ENCODE measurements at places on chromosomes 6 and 20.

GRCh38 chr20:23005776-23006175 lies 29.3 kb upstream of the SSTR4 start:
- no peak for DNase-seq

DNA sequence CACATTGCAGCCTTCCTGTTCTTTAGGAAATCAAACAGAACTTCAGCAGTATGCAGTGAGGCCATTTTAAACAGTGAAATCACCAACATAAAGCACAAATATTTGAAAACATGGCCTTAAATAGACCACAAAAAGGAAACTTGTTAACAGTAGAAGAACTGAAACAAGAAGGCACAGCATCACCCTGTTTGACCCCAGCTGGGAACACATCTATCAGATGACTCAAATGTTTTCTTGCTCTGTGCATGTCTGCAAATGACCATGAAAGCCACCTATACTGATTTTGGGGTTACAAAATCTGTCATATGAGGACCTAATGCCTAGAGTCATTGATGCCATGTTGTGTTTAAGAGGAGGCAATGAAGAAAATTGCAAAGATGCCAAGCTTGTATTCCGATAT lies 123.8 kb upstream of the ADGRF1 start:
- no peak for DNase-seq

- DNase-seq, result no peak
These were observed 32.0 kb upstream of the SUMO4 start for GRCh38 chr6:149368065-149368464.

GRCh38 chr6:71474942-71475341 lies 186.3 kb downstream of the OGFRL1 start:
- DNase-seq, result no peak

GRCh38 chr20:5024982-5025381 lies 23.7 kb upstream of the SLC23A2 start:
- no peak for DNase-seq

DNA sequence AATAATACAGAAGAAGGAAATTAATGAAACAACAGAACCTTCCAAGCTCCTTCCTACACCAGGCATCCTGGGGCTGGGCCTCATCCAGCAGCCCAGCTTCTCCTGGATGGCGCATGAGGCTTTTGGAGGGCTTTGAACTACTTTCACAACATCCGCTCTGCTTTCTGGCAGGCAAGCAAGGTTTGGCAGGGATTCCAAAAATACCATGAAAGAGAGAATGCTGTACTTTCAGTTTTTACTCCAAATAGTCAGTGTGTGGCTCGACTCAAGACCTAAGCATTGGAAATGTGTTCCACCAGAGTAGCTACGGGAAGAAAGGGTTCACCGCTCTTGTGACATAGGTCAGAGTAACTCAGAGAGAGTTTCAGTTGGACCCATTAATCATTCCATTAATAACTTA lies 125.4 kb downstream of the OPRM1 start:
- DNase-seq, result no peak

DNA sequence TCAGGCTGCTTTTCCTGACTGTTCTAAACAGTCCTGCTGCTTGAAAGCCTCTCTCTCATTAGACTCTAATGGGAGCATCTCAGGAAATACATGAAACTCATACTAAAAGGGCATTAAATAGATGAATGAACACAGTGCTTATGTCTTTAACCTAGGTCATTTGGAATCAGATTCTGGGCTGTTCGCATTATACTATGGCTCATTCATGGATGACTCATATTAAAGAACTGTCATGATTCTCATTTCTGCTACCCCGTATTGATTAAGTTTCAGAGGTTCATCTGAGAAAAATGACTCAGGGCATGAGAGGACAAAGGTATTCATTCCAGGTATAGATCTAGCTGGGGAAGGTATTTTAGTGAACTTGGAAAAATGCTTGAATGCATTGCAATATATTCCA lies 335.5 kb downstream of the GJA1 start:
- no peak for DNase-seq

- DNase-seq, result no peak
These were observed 64.6 kb upstream of the GMDS start for GRCh38 chr6:2310042-2310441.

DNA sequence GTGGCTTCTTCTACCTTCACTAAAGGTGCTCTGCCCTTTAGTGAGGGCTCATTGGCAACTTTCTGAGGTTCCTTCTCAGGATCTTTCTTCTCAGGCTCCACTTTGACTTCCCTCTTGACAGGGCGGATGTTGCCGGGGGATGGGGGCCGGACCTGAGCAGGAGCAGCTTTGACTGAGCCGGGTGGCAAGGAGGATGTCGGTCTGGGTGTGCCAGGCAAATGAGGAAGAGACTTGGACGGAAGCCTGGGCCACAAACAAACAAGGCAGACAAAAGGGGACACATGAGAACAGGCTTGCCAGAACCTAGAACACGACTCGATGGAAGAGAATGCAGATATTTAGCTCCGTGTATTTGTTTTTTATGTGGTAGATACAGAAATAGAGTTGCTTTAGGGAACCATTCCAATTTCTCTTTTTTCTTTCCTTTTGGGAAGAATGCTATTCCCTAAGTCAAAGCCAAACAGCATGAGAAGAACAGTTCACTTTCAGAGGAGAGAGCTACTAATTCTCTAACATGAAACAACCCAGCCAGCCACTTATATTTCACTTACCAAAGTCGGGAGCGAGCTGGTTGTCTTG lies 76.2 kb upstream of the BCLAF1 start:
- no peak for DNase-seq

DNA sequence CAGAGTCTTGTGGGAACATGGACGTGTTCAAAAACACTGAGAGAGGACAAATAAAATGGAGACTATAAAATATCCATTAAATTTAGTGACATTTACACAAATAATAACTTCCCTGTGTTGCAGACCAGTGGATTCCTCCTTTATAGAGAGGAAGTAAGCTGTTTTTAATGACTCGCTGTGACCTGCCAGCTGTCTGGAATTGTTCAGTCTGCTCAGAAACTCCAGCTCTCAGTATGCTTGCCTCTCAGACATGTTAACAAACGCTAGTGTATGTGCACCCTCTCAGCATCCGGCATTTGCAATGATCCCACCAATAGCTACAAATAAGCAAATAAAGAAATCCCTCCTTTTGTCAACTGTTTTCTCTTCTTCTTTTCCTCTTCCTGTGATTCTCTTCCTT lies 158.0 kb upstream of the TCF21 start:
- DNase-seq, result no peak

DNA sequence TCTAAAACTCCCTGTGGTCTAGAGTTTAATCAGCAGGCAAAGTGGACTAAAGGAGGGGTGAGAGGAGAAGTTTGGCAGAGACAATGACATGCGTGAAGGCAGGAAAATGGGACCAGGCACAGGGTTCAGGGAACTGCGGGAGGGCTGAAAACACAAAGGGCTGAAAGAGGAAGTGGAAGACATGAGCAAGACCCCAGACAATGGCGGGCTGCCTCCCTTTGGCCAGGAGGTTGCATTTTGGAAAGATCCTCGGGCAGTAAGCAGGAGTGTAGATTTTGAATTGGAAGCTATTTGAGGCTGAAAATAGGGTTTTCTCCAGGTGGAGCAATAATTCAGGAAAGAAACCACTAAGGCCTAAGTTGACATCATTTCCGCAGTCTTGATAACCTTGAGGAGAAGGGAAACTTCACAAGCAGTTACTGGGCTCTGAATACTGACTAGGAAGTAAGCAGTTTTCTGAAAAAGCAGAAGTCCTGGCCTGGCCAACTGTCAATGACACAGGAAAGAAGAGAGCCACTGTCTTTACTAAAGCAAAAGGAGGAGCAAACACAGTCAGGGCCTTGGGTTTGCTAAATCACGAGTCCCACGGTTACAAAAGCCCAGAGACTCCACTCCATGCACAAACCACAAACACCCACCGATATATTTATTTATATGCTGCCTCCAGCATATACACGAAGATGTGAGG lies 3.4 kb downstream of the LY86 start:
- DNase-seq, result no peak

DNA sequence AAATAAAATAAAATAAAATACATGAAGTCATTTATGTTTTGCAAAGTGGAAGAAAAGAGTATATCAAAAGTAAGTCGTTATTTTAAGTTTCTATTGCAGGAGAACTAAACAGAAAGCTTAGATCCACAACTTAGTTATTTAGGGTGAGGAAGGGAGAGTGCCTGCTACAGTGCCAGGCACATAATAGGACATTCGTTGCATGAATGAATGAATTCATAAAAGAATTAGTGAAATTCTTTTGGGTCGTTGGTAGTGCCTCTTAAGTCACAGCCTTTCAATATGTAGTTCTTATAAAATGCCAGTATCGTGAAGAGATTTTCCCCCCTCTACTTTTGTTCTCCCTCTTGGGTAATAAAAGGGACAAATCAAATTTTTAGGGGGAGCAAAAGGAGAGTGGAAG lies 29.1 kb downstream of the SF3B5 start:
- DNase-seq, result no peak

DNA sequence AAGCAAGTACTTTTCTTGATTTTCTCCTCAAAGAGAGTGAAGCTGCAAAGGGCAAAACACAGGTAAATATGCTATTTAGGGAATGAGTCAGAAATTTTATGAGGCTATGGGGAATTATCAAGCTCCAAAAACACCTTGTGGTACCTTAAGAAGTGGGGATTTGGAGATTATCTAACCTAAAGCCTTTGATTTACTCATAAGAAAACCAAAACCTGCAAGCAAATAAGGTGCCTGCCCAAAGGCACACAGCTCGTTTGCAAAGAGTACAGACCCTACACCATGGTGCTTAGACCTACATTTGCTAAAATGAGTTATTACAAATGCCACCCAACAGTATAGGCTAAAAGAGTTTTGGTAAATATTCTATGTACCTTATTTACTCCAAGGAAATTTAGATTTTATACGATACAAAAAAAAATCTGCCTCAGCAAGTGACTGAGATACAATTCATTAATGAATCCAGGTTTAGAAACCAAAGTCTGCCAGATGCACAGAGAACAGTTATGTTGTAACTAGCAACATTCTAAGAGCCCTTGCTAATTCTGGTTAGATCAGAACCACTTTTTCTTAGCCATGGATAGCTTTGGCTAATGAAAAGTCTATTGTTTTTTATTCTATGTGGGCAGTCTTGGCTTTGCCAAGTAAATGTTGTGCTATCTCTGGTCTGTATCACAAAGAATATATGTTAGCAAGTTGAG lies 101.5 kb downstream of the KHDC1L start:
- no peak for DNase-seq

DNA sequence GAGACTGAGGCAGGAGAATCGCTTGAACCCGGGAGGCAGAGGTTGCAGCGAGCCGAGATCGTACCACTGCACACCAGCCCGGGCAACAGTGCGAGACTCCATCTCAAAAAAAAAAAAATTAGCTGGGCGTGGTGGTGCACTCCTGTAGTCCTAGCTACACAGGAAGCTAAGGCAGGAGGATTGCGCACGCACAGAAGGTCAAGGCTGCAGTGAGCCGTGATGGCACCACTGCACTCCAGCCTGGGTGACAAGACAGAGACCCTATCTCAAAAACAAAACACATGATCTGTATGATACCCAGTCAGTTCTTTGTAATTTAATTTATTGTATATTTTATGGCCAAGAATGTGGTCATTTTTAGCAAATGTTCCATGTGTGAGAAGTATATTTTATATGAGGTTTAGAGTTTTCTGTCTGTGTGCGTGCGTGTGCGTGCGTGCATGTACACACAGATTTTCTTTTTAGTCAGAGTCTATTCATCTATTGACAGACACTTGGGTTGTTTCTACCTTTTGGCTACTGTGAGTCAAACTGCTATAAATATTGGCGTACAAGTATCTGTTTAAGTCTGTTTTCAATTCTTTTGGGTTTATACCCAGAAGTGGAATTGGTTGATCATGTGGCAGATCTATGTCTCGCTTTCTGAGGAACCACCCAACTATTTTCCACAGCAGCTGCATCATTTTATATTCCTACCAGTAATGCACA lies 22.2 kb upstream of the MYL9 start:
- DNase-seq, result no peak

GRCh38 chr6:15518057-15518456 lies 144.8 kb downstream of the DTNBP1 start:
- no peak for DNase-seq

- DNase-seq, result no peak
These were observed 345.2 kb downstream of the ARHGAP18 start for GRCh38 chr6:129364767-129365166.

GRCh38 chr20:62045529-62046285 lies 20.0 kb downstream of the TAF4 start:
- DNase-seq, result no peak

DNA sequence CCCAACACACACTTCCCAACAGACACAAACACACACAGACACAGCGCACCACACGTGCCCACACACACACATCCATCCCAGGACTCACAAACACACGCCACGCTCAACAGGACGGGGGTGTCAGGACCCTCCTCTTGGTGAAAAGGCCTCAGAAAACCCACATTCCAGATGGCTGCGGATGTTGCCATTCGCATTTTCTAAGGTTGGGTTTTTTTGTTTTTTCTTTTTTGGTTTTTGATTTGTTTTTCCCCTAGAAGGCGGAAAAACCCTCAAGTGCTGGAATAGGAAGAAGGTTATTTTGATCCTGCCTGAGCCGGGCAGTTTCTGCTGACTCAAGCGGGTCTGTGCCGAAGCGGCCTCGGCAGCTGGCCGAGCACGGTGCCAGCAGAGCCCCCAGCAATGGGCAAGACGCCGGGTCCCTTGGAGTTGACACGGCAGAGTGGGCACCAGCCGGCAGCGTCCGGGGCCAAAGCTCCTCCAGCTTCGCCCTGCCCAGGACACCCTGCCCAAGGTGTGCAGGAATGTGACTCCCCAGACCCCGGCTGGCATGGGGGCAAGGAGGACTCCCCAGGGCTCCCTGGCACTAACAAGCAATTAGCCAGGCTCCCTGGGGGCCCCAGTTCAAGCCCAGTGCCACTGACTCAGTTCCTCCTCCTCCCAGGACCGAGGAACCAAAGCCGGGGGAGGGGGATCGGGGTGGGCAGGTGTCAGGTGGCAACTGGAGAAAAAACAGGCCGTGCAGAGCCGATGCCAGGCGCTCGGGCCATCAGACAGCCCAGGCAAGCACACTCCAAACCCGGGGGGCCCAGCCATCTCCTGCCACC lies 40.9 kb upstream of the ZBP1 start:
- no peak for DNase-seq

- DNase-seq, result no peak
These were observed 16.7 kb downstream of the SLC17A1 start for GRCh38 chr6:25815194-25815593.

DNA sequence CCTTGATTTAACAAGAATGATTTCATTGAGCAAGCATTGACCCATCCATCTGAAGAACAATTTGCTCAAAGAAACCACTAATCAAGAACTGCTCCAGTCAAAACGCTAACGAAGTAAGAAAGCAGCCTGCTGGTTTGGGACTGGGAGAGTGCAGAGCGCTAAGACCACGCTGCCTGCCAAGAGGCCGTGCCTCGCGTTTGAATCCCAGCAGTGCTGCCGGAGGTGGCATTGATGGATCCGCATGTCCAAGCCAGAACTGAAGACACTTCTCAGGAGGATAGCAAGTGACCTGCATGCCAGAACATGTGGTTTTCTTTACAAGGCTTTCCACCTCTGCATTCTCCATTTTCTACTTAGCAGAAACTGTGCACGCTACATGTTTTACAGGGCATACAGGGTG lies 105.2 kb upstream of the FOXC1 start:
- no peak for DNase-seq

GRCh38 chr20:45508068-45508886 lies 7.1 kb downstream of the SPINT3 start:
- DNase-seq, result no peak

Measured in NCI-H1417 (cell line).